ENCODE measurements at places on chromosomes 1 and 21.

DNA sequence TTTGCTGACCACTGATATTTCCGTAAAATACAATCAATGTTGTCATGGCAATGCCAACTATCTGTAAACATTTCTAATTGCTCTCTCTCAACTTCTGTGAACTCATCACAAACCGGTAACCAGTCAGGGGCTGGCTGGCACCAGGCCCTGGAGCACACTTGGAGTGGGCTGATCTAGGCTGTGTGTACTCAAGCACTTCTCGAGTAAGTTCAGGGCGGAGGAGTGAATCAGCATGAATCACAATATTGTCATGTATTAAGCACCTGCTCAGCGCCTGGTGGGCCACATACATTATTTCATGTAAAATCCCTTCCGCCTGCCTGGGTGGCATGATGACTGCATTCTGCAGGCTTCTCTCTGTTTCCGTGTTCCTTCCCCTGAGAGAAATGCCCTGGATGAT is 212.4 kb downstream of the FOXD2 start:
- DNase-seq: no peak

DNA sequence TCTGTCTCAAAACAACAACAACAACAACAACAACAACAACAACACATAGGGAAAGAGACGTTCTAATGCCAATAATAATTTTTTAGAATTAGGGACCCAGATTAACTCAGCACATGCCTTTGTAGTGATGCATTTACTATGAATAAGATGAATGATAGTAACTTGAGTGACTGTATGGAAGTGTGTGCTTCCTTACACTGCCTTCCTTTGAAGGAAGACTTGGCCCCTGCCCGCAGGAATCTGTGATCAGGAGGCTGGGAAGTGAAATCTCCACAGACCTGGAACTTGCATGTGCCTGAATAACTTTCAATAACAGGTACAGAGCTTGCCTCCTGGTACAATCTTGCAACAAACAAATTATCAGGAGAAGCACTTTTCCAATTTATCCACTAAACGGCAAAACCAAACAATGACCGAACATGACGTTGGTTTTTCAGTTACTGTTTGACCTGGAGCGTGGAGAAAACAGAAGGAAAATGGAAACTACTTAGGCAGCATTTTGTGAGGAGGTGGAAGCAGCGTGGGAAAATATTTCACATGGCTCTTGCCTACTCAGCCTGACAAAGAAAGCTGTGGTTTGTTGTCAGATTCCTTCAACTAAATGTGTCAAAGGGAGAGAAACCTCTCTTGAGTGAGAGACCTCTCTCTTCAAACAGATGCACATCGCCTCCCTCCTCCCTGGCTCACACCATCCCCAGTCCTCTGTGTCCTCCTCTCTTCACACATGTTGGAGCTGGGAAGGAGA is 10.1 kb upstream of the ABCA4 start:
- DNase-seq: no peak

DNA sequence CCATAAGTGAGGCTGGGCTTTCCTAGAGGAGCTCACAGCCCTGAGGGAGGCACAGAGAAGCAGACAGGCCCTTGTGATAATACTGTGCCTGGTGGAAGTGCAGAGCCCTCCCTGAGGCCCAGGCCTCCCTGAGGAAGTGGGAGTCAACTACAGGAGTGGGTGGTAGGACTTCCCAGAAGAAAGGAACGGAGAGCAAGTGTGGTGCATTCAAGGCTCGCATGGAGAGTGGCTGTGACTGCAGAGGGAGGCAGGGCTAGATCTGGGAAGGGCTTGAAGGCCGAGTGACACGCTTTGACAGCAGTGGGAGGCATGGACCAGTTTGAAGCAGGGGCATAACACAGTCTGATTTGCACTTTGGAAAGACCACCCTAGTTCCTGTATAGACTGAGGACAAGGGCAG is 37.3 kb downstream of the AZIN2 start:
- DNase-seq: no peak

DNA sequence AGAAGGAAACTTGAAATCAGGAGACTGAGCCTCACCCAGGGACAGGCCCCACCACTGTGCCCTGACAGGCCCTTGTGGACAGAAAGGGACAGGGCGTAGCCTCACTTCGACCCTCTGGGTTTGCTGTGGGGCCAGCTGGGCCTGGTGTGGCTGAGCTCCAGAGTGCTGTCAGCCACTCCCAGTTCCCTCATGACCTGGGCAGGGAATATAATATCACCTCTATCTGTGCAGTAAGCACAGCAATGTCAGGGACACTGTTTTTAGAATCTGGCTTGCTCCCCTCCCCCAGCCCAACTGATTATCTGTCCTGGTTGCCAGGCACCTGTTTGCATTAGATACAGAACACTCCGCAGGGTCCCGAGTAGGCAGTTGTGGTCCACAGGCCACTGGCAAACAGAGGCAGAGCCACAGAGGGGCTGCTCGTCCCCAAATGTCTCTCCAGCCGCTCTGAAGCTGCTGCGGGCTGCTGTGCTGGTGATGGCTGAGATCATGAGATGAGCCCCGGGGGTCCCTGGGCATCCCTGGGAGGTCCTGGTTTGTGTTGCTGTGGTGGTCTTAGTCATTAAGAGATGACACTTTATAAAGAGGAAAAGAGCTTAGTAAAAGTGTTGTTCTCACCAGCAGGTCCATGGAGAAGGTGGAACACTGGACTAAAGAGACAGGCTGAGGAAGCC is 51.6 kb downstream of the ETS2 start:
- no peak for DNase-seq

DNA sequence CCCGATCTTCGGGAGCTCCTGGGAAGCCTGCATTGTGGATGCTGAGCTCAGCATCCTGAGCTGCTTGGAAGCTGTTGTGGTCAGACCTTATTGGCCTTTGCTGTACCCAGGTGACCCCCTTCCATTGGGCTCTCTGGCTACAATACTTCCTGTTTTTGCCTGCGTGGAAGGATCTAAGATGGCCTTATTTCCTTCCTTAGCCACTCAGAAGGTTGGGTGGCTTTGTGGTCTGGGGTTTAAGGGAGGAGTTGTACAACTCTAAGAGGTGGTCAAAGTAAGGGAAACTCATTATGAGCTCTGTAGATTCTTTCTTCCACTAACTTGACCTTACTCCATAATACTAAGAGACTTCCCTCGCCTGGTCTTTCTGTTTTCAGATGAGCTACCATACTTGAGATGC is 17.7 kb downstream of the PFKFB2 start:
- DNase-seq: no peak

- no peak for DNase-seq
These were observed 13.5 kb downstream of the ASAP3 start for GRCh38 chr1:23470282-23471070.

- DNase-seq: no peak
These were observed 57.1 kb upstream of the DMRTB1 start for GRCh38 chr1:53401813-53402745.

- DNase-seq: no peak
These were observed 221.5 kb upstream of the SGIP1 start for GRCh38 chr1:66312271-66312990.

- no peak for DNase-seq
These were observed 55.2 kb downstream of the UBR4 start for GRCh38 chr1:19154876-19155275.

DNA sequence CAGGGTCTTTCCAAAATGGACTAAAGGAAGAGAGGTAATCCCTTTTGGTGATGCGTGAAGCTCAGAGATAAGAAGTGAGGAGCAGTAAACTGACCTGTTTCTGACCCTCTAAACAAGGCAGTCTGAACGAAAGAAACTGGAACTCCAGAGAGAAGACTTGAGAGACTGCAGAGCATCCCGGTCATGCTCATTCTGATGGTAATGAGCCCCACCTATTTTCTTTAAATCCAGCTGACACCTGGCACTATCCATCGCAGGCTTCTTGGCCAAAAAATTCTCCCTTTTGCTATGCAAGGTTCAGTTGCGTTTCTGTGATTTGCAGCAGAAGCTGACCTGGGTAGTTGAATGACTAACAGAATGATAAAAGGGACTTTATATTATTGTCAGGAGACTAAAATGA is 105.9 kb upstream of the KCNK2 start:
- no peak for DNase-seq

DNA sequence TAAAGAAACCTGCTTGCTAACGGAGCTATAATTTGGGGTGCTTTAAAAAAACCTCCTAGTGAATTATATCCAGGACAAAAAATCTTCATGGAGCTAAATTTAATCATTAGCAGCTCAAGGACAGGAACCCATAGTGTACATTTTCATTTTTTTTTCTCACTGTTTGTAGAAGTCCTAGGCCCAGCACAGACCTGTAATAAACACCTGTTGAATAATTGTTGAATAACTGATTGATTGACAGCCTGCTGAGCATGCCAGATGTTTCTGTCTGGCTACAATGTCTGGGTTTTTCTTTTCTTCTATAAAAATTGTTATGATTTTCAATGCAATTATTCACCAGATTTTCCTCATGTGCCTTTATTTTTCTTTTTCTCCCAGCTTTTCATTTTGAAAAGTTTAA is 10.9 kb upstream of the GALNT2 start:
- no peak for DNase-seq

GRCh38 chr1:53195246-53196016 is 1.2 kb upstream of the CPT2 start:
- no peak for DNase-seq

GRCh38 chr1:214727274-214727673 is 124.3 kb downstream of the CENPF start:
- DNase-seq: no peak

DNA sequence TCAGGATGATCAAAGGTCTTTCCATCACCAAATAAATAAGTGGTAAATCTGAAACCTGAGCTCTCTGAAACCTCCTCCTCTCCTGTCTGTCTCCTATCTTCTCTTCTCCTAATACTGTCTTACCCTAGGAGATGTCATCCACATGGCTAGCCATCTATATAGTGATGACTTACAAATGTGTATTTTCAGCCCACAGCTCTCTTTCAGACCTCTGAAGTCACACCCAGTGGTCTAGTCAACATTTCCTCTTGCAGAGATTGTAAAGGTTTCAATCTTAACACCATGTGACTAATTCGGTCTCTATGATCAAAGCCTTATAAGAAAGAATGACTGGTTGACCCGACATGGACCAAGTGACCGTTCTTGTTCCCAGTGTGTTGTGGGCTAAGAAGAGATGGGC is 63.1 kb upstream of the DPT start:
- no peak for DNase-seq

DNA sequence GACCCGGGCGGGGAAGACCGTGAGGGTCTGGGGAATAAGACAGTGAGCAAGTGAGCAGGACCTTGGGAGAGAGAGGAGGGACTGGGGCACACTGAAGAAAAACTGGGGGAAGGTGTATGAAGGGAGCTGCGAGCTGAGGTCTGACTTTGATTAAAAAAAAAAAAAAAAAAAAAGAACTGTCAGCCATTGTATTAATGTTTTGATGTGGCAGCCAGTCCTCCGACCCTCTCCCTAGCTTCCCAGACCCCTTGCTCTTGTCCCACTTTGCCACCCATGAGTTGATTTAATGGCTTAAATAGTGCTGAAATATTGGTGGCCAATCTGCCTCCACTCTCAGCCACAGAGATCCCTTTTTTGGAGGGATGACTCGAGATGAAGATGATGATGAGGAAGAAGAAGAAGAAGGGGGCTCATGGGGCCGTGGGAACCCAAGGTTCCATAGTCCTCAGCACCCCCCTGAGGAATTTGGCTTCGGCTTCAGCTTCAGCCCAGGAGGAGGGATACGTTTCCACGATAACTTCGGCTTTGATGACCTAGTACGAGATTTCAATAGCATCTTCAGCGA is 652 bp downstream of the HAX1 start:
- DNase-seq: no peak

- no peak for DNase-seq
These were observed 55.5 kb upstream of the PSEN2 start for GRCh38 chr1:226814751-226815537.

DNA sequence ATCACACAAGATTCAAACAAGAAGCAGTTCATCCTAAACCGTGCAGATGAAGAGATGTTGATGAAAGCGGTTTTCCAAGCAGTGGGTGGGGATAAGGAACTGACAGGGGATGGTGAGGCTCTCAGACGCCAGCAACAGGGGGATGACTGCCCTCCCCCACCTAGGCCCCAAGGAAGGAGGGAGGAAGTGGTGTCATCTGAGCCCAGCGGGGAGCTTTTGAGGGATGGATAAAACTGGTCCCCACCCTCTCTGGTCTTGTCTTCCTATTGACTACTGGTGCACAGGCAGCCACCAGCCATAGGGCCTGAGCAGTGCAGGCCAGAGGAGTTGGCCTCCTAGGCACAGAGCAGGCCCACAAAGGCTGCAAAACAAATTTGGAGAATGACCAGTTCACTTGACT is 175.5 kb downstream of the HUNK start:
- DNase-seq: no peak

GRCh38 chr1:64934115-64934877 is 32.1 kb downstream of the JAK1 start:
- DNase-seq: no peak

Data from esophagus squamous epithelium (tissue), 5 donors.